ENCODE measurements at places on chromosomes 5 and 9.

DNA sequence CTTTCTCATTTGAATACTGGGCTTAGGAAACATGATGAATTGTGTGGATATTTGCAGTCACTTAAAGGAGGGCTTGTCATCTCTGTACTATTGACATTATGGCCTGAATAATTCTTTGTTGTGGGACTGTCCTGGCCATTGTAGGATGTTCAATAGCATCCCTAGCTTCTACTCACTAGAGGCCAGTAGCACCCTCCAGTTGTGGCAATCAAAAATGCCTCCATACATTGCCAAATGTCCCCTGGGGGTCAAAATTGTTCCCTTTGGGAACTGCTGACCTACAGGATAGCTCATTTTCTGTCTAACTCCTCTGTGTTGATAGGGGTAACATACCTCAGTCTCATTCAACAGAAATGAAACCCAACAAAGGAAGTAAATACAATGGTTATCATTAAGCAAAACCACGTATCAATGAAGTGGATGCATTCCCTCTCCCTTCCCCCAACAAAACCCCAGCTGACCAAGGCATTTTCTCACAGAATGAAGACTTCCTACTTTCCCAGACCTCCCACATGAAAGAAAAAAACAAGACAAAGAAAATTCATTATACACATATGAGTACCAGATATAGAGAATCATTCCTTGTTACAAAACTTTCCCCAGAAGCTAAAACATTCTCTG, 18.1 kb downstream of the FYB1 start:
- no peak for DNase-seq

DNA sequence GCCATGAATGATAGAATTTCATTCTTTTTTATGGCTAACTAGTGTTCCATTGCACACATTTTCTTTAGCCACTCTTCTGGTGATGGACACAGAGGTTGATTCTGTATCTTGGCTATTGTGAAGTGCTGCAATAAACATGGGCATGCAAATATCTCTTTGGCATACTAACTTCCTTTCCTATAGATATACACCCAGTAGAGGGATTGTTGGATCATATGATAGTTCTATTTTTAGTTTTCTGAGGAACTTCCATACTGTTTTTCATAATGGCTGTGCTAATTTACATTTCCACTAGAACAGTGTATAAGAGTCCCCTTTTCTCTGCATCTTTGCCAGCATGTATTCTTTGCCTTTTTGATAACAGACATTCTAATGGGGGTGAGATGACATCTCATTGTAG, 50.4 kb upstream of the CDK5RAP2 start:
- no peak for DNase-seq

GRCh38 chr5:6581559-6582426, 51.1 kb downstream of the NSUN2 start:
- no peak for DNase-seq

DNA sequence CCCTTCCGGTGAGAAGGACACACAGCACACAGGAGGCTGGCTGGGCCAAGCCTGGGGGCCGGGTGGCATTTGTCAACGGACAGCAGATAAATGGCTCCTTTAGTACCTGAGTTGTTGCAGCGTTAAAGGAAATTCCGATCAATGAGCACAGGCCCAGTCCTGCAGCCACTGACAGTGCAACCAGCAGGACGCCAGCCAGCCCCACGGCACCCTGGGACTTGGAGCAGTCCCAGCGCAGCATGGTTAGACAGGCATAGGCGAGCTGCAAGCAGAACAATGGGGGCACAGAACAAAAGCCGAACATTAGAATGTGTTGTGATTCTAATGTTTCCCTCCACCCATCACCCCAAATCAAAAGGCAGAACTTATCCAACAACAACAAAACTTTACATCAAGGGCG, 39.3 kb downstream of the PTCH1 start:
- no peak for DNase-seq

DNA sequence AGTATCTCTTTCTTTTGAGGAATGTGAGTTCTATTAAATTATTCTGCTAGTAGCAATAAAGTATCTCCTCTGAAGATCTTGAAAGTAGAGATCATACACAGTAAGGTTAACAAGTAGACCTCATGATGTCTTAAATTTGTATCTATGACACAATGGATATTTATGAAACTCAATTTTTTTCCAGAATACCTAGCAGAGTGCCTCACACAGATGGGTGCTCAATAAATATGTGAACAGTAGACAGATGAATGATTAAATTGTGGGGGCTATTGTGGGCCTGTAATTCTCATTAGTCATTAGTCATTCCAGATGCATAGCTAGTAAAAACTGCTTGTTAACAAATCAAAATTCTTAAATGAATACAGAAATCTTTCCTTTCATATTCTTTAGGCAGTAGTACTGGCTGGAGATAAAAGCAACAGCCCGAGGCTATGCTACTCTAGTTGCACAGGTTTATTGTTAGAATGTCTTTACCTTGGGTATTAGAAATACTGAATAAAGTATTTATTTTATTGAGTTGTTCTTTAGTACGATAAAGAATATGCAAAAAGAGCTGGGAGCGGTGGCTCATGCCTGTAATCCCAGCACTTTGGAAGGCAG, 22.0 kb downstream of the CHD1 start:
- no peak for DNase-seq

DNA sequence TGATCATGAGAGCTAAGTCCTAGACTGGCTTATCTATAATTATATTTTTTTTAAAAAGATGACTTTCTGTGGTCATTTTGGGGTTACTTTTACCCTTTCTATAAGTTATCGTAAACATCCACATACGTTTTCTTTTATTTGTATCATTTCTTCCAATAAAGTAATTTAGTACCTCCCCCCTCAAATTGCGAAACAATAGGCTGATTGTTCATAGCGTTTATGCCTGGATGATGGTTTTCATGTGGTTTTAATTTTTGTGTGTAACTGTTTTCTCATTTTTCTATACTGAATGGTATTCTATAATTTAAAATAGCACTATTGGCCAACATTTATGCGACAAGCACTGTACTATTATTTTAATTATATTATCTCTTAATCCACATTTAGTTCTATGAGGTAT, 44.5 kb downstream of the SMC5 start:
- DNase-seq = no peak

DNA sequence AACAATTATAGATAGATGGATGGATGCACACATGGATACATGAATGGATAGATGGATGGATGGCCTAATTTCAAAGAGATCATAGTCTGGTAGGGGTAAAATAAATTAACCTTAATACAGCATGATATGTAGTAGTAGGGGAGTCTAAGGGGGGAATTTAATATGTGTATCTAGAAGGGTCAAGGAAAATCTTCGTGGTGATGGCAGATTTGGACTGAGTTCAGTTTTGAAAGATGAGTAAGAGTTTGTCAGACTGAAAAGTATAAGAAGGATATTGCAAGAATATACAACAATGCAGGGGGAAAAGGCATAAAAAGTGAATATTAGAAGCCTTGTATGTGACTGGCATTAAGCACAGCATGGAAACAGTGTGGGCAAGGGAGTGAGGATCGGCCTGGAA, 98.7 kb downstream of the ZNF462 start:
- DNase-seq = no peak

GRCh38 chr5:127649018-127649439, at the start of gene CTXN3:
Gene CTXN3 (plus strand): TSS chr5:127649082. CDS start chr5:127657522, 8,440 bp downstream.
- no peak for DNase-seq

GRCh38 chr5:111730659-111731382, 26.2 kb downstream of the NREP start:
- DNase-seq = no peak

GRCh38 chr5:168209244-168209995, 82.0 kb upstream of the WWC1 start:
- no peak for DNase-seq

GRCh38 chr5:6759401-6759800, 46.2 kb downstream of the TENT4A start:
- no peak for DNase-seq

GRCh38 chr9:2385746-2386145, 235.8 kb upstream of the VLDLR start:
- peak; percentile 81 for DNase-seq

DNA sequence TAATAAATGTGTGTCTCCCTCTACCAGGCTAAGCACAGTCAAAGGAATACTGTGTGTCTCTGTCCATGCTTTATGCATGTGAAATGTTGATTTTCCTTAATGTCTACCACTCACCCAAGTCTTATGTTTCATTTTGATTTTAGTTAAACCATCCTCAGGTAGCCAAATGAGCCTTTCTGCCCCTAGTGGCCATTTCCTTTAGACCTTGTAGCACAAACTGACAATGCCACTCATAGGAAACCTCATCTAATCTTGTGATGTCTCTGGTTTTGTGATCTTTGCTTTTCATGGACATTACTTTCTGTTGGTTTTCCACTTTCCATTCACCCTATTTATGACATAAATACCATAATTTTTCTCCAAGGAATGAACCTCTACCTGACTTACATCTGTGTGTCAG, 820.8 kb downstream of the MAT2B start:
- peak; percentile 3 for DNase-seq

- DNase-seq = no peak
Measured at GRCh38 chr5:133510634-133511262, 101.6 kb downstream of the FSTL4 start.

DNA sequence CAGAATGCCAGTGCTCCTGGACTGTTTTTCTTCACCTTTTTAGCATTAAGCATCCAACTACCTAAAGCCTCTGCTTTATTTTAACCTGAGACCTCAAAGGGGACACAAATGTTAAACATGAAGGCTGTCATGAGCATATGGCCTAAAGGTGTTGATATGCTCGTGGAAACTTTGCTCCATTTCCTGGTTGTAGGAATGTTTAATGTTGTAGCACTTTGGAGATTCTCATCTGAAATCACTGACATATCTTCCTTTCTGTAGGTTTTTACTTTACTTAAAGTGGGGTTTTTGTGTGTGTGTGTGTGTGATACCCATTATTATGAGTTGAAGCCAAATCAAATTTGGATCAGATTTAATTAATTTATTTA, 37.0 kb downstream of the HABP4 start:
- no peak for DNase-seq

DNA sequence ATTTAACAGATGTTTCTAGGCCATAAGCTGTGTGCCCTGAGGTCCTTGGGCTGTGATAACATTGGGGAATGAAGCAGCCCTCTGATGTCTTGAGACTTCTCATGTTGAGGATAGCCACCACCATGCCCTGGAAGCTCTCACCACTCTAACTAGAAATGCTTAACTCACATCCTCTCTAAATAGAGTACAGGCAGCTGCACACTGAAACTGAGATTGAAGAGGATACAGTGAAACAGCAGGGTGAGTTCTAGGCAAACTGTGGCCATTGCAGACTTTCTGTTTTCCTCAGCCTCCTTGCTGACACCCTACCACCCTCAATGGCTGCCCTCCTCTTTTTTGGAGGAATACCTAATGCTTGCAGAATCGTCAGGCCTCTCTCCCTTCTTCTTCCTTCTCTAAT, 22.4 kb downstream of the UTP15 start:
- no peak for DNase-seq

DNA sequence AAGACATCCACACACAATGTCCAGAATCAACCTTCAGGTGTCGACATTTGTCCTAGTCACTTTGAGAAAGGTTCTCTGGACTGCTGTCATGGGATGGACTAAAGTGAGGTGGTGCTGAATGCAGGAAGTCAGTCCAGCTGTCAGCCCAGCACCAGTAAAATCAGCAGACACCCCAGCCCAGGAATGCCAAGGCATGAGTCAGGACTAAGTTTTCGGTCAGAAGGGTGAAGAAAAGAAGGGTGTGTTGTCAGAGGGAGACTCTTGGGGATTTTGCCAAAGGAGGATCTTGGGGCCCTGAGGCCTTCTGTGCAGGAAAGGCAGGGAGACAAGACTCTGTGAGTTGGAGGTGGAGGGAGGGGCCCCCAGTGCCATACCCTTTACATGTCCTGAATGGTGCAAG, 69.0 kb upstream of the XPA start:
- DNase-seq = no peak

GRCh38 chr5:73095564-73096238, 24.7 kb upstream of the TMEM171 start:
- no peak for DNase-seq

DNA sequence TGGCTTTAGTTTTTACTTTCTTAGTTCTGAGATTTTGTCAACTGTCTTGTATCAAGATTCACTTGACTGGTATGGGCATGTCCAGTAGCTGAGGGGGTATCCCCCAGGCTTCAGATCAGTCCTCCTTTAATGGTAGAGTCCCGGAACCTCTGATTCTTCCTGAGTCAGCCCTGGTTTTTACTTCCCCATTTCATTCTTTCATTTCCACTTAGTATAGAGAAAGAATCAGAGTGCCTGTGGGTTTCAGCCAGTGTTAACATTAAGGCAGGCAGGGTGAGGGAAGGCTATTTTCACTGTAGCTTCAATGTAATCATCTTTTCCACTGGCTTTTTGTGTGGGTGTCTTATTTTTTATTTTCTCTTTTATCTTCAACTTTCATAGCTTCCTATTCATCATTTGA, 8.3 kb upstream of the COMMD10 start:
- no peak for DNase-seq

GRCh38 chr5:98911280-98912040, 17.3 kb downstream of the CHD1 start:
- DNase-seq = no peak

Measured in NCI-H1694 (cell line).